Ovary (tissue), 10 donors: ENCODE measurements at places on chromosomes 13 and 19. TPM values are rescaled to one million over a fixed set of nuclear protein-coding genes. Genes with fewer than 3 reads are reported as not detected.

Gene NLRP9
- not detected for total RNA-seq

Gene LYL1
- total RNA-seq: 6.7 TPM

DNA sequence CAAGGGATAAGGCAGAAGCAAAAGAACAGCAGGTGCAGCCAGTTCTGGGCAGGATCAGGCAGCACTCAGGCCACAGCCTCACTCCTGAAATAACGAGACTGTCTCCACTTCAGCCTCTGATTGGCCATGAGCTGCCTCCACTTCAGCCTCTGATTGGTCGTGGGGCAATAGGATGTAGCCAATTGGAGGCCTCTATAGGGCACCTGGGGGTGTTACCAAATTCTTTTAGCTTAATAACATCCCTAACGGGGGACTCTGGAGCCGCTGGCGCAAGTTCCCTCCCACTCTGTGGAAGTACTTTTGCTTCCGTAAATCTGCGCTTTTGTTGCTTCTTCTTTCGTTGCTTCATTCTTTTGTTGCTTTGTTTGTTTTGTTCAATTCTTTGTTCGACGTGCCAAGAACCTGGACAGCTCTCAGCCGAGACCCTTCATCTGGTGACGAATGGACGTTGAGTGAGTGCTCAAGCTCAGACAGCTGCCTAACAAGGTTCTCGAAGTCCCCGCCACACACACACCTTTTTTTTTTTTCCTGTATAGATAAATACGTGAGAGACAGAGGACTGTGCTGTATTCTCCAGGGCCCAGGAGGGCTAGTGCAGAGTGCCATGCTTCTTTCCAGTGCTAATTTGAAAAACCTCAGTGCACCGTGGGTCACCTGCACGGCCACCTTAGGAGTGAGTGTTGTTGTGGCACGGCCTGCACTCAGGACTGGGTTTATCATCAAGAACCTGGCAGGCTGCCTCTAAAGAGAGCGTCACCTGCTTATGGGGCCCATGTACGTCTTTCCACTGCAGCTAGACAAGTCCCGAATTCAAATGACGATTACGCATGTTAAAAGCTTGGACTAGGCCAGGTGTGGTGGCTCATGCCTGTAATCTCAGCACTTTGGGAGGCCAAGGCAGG, 32.0 kb upstream of the TUBGCP3 start:
- no peak for DNase-seq

DNA sequence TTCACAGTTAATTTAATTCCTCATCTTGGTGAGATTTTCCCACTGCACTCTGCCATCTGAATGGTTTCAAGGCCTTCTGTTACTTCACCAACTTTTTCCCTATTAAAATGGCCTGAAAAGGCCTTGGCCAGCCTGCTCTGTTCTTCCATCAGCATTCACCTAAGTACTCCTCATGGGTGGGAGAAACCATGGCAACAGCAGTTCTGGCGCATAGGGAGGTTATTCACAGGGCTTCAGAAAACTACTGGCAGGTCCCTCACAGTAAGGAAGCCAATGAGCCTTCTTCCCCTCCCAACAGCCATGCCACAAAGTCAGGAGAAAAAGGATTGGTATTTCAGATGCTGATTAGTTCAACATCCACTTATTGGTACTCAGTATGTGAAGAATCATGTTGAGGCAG, 17.2 kb upstream of the GJB2 start:
- no peak for DNase-seq

Gene CD33
- total RNA-seq: 2.1 TPM

DNA sequence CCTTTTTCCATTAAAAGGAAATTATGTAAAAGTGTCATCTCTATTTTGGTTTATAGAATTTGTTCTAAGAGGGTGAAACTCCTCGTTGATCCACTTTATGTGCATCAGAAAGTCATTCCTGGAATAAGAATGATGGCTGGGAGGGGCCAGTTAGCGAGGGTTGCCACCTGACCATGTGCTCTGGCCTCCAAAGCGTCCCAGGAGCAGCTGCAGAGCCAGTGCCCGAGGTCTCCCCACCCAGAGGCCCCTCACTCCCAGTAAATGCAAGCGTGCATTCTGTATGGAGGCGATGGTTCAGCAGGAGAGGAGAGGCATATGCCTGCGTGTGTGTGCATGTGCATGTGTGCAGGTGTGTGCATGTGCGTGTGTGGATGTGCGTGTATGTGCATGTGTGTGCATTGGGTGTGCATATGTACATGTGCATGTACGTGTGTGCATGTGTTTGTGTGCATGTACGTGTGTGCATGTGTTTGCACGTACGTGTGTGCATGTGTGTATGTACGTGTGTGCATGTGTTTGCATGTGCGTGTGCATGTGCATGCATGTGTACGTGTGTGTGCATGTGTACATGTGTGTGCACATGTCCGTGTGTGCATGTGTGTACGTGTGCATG, 345.8 kb downstream of the TEX29 start:
- DNase-seq: no peak

GRCh38 chr19:53246498-53246897, 8.2 kb downstream of the ZNF677 start:
- no peak for DNase-seq

Gene PTGIR
- total RNA-seq: 0.53 TPM

Gene KLK10
- 16.5 TPM for total RNA-seq

- no peak for DNase-seq
Measured at GRCh38 chr13:77891041-77891440, 27.6 kb downstream of the EDNRB start.

Gene SIGLEC10
- total RNA-seq: 5.1 TPM

GRCh38 chr19:45408830-45409556, 2.5 kb downstream of the POLR1G start:
- no peak for DNase-seq

Gene FLT3LG
- 5.1 TPM for total RNA-seq

Gene OR7C1
- total RNA-seq: not detected

GRCh38 chr19:45103508-45104319, 10.7 kb downstream of the PPP1R37 start:
- no peak for DNase-seq

DNA sequence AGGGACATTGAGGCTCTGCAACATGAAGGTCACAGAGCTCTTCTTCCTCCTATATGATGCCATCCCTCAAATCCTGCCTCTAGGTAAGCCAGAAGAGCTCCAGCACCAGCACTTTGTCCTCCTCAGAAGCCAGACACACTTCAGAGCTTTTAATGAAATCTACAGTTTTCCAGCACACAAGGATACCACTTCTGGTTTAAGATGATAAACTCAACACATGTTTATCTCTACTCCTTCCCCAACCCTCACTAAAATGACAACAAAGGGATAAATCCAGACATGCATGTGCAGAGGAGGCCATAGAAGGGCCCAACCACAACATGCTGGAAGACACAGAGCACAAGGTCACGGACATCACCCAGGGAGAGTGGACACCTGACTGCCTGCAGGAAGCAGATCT, 195.3 kb downstream of the USP12 start:
- no peak for DNase-seq

DNA sequence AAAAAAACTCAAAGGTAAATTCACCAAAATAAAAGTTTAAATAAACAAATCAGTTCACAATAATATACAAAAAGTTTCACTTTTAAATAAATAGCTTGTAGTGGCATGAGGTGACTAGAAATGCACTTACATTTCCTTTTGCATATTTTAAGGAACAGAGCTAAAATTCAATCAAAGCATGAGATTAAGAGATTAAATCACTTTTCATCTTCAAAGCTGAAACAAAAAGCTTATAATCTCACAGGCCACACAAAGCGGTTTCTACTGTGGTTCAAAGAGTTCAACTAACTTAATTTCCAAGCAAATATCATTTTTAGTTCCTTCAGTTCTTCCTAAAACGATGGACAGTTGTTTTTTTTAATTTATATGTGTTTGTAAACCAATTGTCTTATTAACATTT, 38.9 kb downstream of the TSC22D1 start:
- no peak for DNase-seq

Gene MYH14
- total RNA-seq: 0.71 TPM

DNA sequence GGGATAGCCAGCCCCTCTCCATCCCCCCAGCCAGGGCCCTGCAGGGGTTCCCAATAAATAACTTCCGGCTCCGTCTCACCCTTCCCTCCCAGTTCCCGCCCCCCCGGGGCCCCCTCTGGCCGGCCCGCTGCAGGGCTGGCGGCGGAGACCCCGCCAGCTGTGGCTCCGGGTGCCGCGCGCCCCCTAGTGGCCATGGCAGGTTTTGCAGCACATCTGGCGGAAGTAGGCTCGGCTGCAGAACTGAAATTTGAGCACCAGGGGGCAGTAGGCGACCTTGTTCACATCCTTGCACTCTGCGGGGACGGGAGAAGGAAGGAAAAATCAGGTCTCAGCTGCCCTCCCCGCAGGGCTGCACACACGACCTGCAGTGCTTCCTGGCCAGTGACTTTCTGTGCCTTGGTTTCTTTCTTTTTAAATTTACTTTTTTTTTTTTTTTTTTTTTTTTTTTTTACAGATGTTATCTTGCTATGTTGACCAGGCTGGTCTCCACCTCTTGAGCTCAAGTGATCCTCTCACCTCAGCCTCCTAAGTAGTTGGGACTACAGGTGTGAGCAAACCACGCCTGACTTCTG, 3.6 kb upstream of the MYO1F start:
- peak; percentile 86 for DNase-seq

Gene OR4F17
- total RNA-seq: not detected

DNA sequence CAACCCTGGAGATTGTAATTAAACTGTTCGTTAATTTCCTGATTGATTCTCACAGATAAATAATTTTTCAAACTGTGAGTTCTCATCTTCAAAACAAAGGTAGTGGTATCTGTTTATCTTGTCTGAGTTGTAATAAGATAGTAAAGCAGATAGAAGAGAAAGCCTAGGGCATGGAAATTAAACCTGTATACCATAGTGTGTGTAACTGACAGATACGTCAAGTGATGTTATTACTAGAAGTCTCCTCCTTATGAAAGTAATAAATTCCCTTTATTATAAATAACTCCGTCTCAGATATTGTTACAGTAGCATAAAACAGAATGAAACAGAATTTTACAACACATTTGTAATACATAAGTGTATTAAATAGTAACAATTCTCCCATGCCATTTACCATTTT, 1065.1 kb downstream of the SLITRK1 start:
- no peak for DNase-seq

Gene GIPC3
- 0.30 TPM for total RNA-seq

Gene IRGC
- total RNA-seq: not detected

Gene NEK3
- 15.8 TPM for total RNA-seq

- no peak for DNase-seq
Measured at GRCh38 chr19:10780368-10780767, 55.6 kb downstream of the TMED1 start.
